ENCODE measurements at places on chromosomes 6 and 20.

GRCh38 chr6:112155886-112156285 is 68.5 kb downstream of the FAM229B start:
- no peak for DNase-seq

DNA sequence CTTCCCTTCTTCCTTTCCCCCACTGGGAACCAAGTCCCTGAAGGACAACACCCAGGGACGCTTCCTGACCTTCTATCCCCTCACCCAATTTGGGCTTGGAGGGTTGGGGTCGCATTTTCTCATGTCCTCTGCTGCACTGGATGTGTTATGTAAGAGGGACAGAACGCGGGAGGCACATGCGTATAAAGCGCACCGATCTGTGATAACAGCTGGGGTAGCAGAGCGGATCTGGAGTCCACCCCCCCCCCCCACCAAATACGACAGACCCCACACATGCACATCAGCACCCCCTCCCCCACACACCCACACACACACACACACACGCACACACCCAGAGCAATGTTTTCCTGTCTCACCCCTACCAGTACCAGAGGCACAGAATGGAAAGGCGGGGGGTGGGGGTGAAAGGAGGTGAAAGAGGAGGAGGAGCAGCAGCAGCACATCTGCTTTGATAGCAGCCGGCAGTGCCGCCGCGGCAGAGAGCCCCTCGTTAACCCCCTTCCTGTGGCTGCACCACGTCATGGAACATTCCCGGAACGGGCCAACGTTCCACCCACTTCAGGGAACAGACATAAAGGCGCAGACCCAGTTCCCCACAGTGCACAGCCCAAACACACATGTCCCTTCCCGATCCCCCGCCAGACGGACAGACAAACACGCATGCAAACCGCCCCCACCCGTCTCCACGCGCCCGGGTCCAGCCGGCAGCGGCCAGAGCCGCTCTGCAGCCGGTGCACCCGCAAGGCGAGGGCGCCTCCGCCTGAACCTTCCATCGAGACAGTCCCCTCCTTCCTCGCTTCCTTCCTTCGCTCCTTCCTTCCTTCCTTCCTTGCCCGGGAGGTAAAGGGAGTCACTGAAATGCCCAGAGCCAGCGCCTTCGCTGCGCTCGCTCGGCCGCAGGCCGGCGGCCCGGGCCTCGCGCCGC is 590 bp downstream of the HIVEP2 start:
- DNase-seq: peak; percentile 93

DNA sequence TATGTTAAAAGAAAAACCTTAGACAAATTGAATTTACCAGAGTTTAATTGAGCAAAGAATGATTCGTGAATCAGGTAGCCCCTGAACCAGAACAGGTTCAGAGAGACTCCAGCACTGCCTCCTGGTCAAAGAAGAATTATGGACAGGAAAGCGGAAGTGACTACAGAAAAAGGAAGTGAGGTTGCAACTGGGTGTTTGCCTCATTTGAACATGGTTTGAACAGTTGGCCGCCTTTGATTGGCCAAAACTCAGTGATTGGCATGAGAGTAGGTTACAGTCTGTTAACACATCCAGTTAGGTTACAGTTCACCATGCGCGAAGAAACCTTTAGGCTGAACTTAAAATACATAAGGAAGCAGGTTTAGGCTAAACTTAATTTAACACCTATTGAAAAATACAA is 248.8 kb downstream of the TFAP2A start:
- no peak for DNase-seq

DNA sequence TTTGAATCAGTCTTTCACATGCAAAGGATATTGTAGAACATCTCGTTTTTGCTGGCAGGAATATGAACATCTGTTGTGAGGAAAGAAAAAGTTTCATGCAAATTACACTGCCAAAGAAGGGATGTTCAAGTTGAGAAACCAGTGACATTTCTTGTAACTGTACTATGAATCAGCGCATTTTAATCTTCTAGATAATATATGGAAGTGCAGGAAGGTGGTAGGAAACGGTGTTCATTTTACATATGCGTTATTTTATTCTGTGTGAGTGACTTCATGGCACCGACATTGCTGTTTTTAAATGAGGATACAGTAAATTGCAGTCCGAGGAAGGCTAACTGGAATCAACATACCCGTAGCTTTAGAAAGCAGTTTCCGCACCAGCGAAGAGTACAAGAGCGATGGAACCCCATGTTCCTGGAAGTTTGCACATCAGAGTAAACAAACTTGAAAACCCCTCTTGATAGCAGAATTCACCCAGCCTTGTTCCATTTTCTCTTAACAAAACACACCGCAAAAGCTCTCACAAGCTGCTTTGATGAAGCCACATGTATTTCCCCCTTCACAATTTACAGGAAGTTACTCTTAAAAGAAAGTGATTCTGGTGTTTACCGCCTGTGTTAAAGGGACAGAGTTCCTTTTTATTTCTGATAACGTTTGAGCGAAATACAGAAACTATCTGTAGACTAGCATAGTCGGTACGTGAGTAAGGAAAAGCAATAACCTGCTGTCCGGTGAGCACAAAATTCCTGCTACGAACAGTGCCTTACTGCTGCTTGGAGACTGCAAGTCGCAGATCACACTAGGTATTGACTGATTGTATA is 11.5 kb downstream of the PRDM1 start:
- DNase-seq: peak; percentile 91

- no peak for DNase-seq
Observed at GRCh38 chr20:50673466-50674137, 17.7 kb downstream of the RIPOR3 start.

DNA sequence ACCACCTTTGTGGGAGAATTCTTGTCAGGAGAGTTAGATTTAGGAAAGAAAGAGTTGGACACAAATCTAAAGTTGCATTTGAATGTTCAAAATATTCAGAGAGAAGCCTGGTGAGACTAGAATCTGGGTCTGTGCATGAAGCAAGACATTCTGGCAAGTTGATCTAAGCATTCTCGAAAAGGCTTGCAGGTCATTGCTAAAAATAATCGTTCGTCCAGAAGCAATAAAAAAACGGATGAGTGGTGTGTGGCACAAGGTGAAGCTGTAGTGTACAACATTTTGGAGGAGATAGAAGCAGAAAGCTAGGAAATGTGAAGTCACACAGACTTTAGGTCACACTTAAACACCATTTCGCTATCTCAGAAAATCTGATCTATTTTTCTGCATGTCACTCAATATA is 114.9 kb upstream of the IFNGR1 start:
- DNase-seq: no peak

DNA sequence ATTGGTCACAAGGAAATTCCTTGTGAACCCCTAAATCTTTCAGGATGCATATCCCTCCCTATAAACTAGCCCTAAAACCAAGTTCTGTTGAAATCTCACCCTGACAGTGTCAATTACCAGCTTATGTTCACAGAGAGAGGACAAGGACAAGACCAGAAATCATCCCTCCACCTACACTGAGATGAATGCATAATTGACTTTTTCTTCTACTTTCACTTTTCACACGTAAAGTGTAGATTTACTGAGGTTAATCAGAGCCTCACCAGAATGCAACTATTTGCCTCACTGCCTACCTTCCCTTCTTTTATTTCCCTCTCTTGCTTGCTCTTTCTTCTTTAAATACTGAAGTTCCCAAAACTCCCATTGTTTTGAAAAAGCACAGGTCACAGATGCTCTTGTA is 15.3 kb upstream of the NKAIN2 start:
- DNase-seq: no peak

GRCh38 chr6:159640322-159640721 is 52.7 kb downstream of the SOD2 start:
- no peak for DNase-seq

DNA sequence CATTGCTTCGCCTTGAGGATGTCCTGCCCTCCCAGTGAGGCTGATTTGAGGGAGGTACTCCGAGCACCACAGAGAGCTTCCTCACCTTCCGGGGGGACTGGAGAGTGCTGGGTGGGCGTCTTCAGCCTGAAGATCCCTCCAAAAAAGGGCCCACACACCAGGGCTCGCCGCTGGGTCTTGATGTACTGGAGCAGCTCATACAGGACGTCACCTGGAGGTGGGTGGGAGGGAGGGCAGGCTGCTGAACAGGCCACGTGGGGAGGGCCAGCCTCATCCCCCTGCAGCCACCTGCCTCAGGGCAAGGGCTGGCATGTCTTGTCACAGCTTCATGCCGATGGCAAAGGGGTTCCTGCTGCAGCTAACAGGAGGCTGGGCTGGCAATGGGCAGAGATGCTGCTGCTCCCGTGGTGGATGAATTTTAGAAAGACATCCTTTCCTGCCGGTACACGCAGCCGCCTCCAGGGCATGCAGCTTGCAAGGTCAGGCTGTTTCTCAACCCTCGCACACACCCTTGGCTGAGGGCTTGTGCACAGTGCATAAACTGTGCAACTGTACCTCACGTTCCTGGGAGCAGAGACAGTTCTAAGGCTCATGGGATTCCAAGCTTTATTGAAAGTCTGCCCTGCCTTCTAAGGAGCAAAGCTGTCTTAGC is 14.0 kb downstream of the ETV7 start:
- DNase-seq: no peak

DNA sequence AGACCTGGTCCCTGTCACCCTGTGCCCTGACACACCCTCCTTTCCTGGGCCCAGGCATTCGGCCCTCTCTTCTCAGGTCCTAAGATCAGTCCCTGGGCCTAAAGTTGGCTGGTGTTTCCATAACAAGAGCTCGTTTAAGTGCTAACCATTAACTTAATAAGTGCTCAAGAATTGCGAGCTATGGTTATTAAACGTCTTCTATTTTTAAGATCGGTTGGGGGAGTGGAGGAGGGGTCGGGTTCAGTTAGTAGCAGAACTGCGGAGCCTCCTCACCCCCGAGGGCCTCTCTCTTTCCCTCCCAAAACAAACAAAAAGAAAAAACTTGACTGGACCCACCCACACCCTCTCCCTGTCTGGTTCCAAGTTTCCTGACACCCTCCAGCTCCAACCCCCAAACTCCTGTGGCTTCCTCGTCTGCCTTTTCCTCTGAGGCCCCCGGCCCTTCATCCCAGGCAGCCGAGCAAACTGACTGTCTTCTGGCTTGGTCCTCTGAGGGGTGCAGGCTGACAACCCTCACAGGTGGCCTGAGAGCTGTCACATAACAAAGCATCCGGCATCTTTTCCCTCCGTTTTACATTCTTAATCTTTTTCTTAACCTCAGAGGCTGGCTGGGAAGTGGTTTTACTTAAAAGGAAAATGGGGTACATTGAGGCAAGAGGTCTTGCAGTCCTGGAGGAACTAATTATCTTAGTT is 2.0 kb downstream of the STK35 start:
- DNase-seq: no peak

DNA sequence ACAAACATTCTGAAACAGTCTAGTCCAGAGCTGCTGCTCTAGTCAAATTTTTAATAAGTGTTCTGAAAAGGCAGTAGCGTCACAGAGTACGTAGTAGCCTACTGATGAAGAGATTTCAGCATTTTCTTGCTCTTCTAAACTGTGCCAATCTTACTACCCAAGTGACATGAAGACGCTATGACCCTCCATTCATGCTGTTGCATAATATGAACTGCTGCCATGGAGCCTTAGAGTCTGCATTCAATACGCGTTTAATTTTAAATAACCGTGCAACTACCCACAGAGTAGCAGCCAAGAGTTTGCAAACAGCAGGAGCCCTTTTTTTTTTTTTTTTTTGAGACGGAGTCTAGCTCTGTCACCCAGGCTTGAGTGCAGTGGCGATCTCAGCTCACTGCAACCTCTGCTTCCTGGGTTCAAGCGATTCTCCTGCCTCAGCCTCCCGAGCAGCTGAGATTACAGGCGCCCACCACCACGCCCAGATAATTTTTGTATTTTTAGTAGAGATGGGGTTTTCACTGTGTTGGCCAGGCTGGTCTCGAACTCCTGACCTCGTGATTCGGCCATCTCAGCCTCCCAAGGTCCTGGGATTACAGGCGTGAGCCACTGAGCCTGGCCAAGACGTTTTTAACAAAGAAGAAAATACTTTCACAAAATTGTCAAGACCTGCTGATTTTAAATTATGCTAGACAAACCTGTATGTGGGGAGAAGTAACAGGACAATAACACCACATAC is 44.3 kb downstream of the EZR start:
- DNase-seq: no peak

DNA sequence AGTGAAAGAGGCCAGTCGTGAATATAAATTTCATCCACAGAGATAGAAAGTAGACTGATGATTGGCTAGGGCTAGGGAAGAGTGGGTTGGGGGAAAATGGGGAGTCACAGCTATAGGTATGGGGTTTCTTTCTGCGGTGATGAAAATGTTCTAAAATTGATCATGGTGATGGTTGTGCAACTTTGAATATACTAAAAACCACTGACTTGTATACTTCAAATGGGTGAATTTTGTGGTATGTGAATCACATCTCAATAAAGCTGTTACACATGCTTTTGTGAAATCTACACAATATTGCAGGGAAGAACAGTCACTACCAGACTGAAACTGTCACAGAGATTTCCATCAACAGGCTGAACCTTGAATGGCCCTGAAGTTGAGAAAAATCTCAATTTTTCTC is 61.5 kb downstream of the LYRM4 start:
- DNase-seq: no peak

- peak; percentile 22 for DNase-seq
Observed at GRCh38 chr6:26224940-26225847, 138.0 kb downstream of the HFE start.

- DNase-seq: no peak
Observed at GRCh38 chr6:73521351-73521985, 636 bp upstream of the EEF1A1 start.

- DNase-seq: no peak
Observed at GRCh38 chr20:38377039-38377685, 30.9 kb downstream of the LBP start.

All from CD4-positive, alpha-beta memory T cell (primary cell).